ENCODE measurements at places on chromosomes 7 and 10.

DNA sequence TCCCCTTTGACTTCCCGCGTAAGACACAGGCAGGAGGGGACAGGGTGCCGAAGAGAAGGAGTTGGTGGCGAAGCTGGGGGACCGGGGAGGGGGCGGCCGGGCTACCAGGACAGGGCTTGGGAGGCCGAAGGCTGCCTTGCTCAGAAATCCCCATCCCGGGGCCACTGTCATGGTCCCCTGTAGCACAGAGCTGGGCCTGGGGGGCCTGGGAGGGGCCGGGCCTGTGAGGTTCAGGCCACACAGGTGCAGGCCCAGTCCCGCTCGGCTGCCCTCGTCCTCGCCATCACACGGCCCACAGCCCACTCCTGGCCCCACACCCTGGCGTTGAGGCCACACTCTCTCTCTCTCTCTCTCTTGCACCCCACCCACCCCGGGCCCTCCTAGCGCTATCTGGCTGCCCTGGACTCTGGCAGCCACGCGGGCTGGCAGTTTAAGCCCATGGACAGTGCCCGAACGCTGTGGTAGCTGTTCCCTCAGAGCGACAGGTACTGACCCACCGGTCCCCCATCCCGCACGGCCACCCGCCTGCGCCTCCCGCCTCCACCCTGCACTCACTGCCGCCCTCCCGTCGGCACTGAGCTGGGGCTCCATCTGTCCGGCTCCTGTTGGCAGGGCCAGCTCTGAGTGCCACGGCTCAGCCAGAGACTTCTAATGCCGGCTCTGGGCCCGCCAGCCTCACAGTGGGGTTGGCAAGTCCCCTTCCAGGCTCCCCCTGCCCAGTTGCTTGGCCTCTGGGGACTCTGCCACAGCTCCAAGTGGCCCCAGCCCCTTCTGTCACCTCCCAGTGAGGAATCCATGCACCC lies 28.0 kb downstream of the TTYH3 start:
- no peak for DNase-seq

DNA sequence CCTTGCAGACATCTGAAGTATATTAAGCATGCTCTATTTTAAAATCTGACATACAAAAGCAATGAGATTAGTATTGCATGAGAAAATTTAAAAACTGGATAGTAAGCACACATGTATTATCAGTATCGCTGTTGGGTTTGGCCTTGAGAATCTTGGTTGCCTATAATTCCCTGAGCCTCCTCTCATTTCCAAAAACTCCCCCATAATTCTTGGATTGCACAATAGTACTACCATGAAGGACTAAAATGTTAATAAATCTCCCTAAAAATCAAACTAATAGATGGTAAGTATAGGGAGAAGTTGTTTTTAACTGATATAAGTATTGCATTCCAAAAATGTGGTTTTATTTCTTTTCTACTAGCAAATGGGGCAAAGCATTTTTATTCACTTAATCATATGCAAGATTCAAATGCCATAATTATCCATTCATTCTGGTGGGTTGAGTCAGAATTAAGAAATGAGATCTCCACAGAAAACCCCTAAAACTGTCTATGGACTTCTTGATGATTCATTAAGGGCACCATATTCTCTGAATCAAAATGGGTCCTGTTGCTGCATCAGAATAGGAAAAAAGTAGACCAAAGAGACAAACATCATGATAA lies 10.3 kb upstream of the VIM start:
- DNase-seq: no peak

- DNase-seq: no peak
Measured at GRCh38 chr10:73432646-73433537, 469 bp downstream of the MSS51 start.

GRCh38 chr7:84546403-84546802 lies 351.8 kb upstream of the SEMA3A start:
- no peak for DNase-seq

GRCh38 chr7:92680442-92680841 lies 90.3 kb upstream of the FAM133B start:
- peak; percentile 16 for DNase-seq

Data from activated naive CD4-positive, alpha-beta T cell treated with anti-CD3 and anti-CD28 coated beads for 36 hours (primary cell).